Left renal cortex interstitium (tissue), 4 donors: ENCODE measurements at places on chromosomes 11 and 22. TPM values are rescaled to one million over a fixed set of nuclear protein-coding genes. Genes with fewer than 3 reads are reported as not detected.

Gene ANKK1
- 0.78 TPM for polyA plus RNA-seq

Gene RIC8A
- polyA plus RNA-seq: 94.6 TPM

Gene APLNR
- 99.8 TPM for polyA plus RNA-seq

Gene ASPHD2
- 4.6 TPM for polyA plus RNA-seq

DNA sequence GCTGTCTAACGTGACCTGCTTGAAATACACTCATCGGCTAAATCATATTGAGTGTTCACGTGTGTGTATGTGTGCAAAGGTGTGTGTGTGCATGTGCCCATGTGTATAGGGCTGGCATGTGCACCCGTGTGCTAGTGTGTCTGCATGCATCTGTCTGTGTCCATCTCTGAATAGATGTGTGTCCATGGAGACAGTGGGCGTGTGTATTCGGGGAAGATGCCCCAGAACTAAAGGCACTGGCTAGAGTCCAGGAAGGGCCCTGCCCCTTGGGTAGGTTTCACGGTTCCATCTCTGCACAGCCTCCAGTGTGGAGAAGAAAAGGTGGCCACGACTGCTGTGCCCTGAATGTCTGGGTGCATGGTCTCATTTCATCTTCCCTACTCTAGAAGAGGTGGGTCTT lies 220.3 kb downstream of the MN1 start:
- no peak for DNase-seq

DNA sequence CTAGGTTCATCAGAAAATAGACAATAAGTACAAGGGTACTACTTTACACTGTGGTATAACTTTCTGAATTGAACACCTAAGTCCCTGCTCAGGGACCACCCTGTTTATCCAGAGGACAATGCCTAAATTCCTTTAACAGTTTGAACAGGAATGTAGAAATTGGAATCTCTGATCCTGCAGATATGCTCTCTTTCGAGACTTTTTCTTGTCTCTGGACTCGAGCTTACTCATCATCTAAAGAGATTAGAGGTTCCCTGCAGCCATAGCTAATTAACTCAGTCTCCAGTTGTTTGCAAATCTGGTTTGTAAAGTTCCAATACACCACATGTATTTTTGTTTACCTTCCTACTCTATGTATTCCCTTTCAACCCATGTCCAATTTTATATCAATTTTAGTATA lies 1.0 kb downstream of the HOATZ start:
- no peak for DNase-seq

- no peak for DNase-seq
Measured at GRCh38 chr11:27186580-27186979, 146.0 kb downstream of the BBOX1 start.
